ENCODE measurements at places on chromosomes 6 and 20.

DNA sequence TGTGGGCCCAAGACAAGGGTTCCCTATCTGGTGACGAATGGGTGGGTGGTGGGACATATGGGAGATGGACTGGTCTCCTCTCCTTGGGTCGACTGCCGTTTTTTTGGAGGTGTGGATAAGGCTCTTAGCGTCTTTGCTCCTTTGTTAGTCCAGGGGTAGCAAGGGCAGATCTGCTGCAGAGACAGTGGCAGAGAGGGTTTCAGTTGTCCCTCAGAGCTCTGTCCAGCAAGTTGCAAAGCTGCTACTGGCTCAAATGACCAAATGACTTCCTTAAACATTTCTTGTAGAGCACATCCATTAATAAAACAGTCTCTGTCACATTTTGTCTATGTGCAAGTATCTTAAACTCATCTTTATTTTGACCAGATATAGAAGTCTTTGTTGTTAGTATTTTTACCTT lies 508.0 kb upstream of the ADGRB3 start:
- no peak for DNase-seq

DNA sequence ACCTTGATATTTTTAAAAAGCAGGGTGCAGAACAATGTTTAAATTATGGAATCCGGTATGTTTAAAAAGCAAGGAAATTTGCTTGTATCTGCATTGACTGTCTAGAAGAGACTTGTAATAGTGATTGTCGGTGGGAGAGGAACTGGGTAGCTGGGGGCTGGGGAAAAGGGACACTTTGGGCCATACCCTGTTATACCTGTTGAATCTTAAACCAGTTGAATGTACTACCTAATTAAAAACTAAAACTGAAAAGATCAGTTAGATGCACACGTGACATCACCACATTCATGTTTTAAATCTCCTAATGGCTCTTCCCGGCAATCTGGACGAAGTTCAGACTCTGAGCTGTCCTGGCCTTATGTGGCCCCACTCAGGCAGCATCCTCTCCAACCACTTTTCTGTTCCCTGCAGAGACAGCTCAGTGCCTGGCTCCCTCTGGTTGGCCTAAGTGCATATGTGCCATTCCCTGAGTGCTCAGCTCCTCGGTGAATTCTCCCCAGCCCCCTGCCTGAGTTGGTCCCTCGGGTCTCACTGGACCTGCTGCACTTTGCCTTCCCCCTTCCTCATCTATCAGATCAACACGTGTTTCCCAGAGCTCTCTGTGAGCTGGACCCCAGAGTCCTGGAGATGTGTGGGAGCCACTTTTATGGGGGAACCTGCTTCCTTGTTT lies 36.3 kb downstream of the SLC52A3 start:
- DNase-seq, result no peak

GRCh38 chr6:159969921-159970320 lies 1.0 kb downstream of the IGF2R start:
- DNase-seq, result peak; percentile 69

- no peak for DNase-seq
These were observed 665.6 kb downstream of the DHX35 start for GRCh38 chr20:39627765-39628164.

GRCh38 chr6:162525181-162525580 lies 202.4 kb downstream of the PRKN start:
- DNase-seq, result no peak

DNA sequence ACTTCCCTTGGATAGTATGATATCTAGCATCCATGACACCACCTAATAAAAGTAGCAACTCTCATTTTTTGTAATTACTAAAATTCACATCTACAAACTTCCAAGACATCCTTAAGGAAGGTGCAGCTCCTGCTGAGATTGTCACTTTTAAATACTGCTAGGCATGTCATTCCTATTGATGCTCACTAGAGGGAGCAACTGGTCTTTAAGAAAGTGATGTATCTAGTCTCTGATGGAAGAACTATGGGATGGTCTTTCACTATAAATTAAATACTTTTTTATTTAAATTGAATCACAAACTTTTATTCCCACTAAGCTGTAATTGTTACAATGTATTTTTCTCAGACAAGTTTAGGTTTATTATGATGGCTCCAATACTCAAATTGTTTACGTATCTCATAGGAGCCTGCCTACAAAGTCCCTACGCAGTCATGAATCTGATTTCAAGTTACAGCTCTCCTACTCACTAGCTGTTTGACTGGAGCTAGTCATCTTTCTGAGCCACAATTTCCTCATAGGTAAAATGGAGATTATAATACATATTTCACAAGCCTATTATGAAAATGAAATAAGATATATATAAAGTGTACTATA lies 8.1 kb upstream of the TSPYL1 start:
- peak; percentile 25 for DNase-seq

DNA sequence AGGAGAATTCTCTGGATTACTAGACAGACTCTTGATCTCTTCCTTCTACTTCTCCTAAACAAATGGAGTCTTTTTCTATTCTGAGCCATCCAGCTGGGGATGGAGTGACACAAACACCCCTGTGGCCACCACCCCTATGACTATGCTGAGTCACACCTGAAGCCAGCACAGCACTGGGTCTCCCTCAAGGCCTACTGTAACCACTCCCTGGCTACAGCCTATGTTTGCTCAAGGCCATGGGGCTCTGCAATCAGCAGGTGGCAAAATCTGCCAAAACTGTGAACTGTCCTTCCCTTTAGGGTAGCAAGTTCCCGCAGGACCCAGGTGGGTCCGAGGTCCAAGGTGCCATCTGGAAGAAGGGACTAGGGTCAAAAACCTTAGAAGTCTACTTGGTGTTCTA lies 132.3 kb downstream of the TINAG start:
- no peak for DNase-seq

DNA sequence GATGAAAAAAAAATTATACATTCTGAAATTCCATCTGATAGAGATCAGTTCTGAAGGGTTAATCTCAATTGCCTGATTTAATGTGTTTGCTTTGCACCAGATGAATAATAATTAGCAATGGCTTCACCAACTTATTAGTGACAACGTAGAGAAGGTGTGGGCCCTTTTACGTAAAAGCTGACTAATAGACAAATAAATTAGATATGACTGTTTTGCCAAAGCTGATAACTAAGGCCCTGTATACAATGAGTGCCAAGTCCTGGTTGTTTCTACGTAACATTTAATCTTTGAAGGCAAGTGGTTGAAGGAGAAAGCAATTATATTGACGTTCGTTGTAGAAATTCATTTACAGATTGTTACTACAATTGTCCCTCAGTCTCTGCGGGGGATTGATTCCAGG lies 10.8 kb downstream of the SGK1 start:
- no peak for DNase-seq
